Dermis microvascular lymphatic vessel endothelial cell (primary cell): ENCODE measurements at places on chromosomes 12 and 14. TPM values are rescaled to one million over a fixed set of nuclear protein-coding genes. Genes with fewer than 3 reads are reported as not detected.

Gene KIF26A
- total RNA-seq = 9.2 and 14.7 TPM in 2 replicates

DNA sequence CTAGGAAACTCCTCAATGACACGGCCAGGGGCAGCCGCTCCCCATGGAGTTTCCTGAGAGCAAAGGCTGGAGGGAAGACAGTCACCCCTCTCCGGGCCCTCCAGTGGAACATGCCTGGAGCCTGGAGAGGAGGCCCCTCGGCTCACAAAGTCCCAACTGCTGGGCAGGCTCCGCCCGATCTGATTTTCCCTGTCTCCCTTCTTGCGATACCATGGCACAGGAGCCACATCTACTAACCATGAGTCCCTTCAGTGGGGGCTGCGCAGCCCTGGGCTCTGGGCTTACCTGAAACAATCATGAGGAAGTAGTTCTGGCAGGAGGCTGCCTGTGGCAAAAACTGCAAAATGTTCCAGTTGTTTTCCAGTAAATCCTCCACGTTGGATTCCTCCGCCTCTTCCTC, 15.3 kb downstream of the P2RX2 start:
- no peak for DNase-seq

Gene NRDE2
- 6.4 and 7.3 TPM in 2 replicates for total RNA-seq

- no peak for DNase-seq
These were observed 65.9 kb downstream of the DAAM1 start for GRCh38 chr14:59254146-59254910.

Gene CCNB1IP1
- 38.6 and 39.7 TPM in 2 replicates for total RNA-seq

DNA sequence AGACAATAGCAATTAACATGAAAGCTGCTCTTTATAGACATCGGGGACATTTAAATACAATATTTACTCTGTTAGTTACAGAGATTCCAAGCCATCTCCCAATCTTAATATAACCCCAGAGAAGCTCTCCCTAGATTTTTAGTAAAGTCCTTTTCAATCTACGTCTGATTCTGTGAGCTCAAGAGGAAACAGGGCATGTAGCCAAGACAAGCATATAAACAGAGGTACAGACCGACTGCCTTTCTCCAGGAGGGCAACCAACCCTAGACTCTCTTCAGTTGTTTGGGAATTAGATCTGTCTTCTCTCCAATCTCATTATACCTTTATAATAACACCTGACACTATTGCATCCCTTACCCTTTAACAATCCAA, 57.4 kb downstream of the TMTC1 start:
- DNase-seq = peak; percentile 70

GRCh38 chr12:17326649-17327048, 720.7 kb upstream of the LMO3 start:
- DNase-seq = no peak

DNA sequence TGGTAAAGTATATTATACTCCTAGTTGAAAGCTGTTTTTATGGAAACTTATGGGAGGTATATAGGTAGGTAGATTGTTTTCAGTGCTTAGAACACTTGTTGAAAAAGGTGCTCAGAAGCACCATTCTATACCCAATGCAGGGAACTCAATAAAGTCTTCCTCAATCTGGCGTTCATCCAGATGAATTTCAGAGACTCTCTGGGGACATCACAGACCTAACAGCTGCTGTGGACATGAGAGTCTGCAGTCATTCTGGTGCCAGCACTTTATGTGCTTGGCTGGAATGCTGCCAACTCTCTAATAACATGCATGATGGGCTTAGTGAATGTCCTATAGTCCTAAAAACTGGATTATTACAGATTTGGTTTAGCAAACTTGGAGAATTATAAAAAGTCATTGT, 115.9 kb downstream of the NTN4 start:
- DNase-seq = peak; percentile 78

DNA sequence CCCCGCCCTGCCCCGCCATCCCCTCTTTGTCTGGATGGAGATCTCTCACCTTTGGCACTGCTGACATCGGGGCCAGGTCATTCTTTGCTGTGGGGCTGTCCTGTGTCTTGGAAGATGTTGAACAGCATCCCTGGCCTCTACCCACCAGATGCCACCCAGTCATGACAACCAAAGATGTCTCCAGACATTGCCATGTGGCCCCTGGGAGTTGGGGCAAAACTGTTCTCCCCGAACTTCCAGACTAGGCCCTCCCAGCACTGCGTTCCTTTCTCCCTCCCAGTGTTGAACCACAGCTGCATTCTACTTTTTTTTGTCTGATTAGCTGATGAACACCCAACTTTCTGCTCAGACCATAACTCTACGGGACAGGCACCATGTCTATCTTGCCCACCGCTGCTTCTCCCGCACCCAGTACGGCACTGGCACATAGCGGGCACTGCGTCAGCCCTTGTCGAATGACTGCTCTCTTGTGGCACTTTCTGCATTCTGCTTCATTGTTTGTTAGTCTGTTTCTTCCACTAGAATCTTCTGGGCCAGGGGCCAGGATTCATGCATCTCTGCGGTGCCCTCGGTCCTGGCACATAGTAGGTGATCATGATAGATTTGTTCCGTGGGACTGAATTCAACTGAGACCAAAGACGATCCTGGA, 13.1 kb upstream of the MYL2 start:
- DNase-seq = no peak

DNA sequence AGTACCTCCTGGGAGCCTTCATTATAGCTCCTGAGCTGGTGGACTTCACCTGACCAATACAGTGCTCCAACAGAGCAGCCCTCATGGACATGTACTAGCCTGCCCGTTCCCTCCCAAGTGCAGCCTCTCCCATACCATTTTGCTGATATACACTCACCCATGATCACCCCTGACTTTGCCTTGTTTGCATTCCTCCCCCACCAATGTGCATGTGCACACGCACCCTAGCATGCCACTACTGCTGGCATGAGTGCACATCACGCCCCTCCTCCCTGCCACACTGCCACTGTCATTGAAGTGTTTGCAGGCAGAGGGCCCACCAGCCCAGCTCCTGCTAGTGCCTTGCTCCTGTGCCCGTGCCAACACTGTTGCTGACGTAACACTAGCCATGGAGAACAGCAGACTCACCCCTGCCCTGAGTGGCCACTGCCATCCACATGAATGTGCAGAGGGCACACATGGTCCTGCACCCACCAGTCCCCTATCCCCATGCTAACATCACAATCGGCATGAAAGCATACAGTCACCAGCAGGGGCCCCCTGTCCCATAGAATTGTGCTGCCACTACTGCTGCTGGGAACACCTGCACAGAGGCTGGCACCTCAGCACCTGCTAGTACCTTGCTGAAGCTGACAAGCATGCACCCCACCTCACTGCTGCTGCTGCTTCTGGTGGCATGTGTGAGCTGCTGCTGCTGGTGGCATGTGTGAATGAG, 110.3 kb downstream of the SINHCAF start:
- DNase-seq = no peak

Gene KITLG
- 3.2 and 7.7 TPM in 2 replicates for total RNA-seq

DNA sequence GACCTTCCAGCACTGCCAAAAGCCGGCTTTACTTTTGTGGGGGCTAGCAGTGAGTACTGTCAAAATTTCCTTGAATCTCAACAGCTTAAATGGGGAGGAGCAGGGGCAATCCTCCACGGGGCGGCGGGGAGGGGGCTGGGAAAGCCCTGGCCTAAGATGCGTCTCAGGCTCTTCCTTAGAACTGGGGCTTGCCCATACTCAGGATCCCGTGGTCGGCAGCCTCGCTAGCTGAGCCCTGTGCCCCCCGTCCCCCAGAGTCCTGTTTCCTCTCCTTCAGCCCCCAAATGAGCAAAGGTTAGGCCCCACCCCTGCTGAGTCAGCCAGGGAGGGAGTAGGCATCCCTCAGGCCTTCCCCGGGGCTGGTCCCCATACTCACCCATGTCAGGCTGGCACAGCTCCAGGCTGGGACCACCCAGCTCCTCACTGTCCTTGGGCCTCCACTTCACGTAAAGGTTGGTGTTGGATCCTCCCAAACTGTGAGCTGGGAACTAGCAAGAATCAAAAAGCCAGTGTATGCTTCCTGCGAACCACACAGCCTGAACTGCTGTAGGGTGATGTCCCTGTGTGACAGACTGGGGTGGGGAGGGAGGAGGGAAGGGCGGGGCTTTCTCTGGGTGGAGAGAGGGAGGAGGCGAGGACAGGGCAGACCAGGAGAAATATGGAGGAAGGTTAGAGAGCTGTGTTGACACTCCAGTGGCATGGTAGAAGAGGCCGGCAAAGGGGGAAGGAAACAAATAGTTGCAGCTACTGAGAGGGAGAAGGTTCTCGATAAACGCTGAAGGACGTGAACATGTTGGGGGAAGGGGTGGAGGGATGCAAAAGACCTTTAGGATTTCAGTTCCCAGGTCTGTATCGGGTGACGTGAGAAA, 5.9 kb upstream of the BAZ2A start:
- peak; percentile 69 for DNase-seq

Gene DPPA3
- not detected in 2 replicates for total RNA-seq

- DNase-seq = no peak
These were observed 192.4 kb downstream of the DICER1 start for GRCh38 chr14:94964931-94965330.

Gene LRRC43
- total RNA-seq = 1.1 and 1.5 TPM in 2 replicates
